ENCODE measurements at places on chromosomes 2 and 18.

GRCh38 chr2:218031261-218031660 is 28.5 kb upstream of the TNS1 start:
- DNase-seq = no peak

- DNase-seq = peak; percentile 80
These were observed 1.5 kb upstream of the IRS1 start for GRCh38 chr2:226800941-226801784.

- no peak for DNase-seq
These were observed 43.4 kb upstream of the AP1S3 start for GRCh38 chr2:223880796-223881195.

DNA sequence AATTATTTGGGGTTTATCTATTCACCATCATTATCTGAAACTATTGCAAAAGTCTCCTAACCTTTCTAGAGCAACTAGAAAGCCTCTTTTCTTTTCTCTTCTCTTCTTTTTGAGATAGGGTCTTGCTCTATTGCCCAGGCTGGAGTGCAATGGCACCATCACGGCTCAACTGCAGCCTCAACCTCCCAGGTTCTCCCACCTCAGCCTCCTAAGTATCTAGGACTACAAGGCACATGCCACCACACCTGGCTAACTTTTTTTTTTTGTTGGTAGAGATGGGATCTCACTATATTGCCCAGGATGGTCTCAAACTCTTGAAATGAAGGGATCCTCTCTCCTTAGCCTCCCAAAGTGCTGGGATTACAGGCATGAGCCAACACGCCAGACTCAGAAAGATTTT is 24.5 kb upstream of the XPO1 start:
- no peak for DNase-seq

- no peak for DNase-seq
These were observed 25.0 kb upstream of the KDM3A start for GRCh38 chr2:86416146-86416545.

- no peak for DNase-seq
These were observed 29.8 kb upstream of the LCLAT1 start for GRCh38 chr2:30417253-30417652.

- no peak for DNase-seq
These were observed 212.2 kb upstream of the THUMPD2 start for GRCh38 chr2:39991298-39991697.

GRCh38 chr2:78290581-78291214 is 734.8 kb upstream of the REG3G start:
- no peak for DNase-seq

DNA sequence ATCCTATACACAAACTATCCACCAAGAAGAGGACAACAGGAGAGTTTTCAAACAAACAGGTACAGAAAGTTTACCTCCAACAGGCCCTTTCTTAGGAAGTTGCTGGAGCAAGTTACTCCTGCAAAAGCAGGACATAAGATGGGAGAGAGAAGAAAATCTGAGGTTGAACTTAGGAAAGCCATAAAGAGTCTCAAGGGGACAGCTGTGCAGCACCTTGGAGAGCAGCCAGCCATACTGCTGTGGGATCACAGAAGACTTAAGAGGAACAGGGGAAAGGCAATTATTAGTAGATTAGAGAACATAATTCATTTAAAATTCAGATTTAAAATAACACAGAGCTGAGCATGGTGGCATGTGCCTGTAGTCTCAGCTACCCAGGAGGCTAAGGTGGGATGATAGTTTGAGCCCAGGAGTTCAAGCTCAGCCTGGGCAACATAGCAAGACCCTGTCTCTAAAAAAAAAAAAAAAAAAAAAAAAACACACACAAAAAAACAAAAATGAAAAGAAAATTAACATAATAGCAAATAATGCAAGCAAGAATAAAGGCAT is 148.1 kb upstream of the SIX3 start:
- peak; percentile 50 for DNase-seq

DNA sequence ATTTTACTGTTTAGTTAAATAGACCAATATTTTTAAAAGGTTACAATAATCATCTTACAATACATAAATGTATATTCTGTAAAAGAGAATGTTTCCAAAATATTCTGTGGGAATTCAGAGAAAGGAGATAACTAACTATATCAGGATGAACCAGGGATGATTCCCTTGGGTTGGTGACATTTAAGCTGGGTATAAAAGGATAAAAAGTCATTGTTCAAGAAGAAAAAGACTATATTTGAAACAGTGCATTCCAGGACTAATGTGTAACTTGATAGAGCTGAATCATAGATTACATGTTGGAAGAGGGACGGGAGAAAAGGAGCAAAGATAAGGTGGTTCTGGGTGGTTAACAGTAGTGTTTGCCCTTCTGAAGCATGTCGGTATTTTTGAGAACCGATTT is 10.1 kb downstream of the RASGRP3 start:
- DNase-seq = no peak

DNA sequence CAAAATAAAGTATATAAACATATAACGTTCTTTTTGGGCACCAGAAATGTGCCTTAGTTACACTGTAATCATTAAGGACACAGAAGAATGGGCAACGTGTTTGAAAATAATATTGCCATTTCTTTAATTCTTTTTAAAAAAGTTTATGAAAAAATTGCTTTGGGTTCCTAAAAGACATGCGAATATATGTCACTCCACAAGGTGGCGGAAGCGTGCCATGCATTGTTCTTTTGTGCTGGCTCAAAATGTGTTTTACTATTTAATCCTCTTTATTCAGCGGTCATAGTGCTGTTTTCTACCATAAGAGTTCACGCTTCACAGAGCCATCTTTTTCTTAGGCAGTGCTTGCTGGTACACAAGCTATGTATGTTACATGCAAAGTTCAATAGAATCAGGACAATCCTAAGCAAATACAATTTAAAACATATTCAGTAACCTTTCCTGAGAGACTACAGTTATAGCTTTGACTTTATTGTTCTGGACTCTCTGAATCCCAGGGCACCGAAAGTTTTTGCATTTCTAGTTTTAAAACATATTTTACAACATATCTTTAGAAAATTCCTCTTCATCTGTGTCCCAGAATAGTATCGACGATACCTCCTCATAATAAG is 147.8 kb upstream of the ERBB4 start:
- peak; percentile 69 for DNase-seq

- no peak for DNase-seq
These were observed 139.6 kb upstream of the NETO1 start for GRCh38 chr18:73007195-73007914.

- DNase-seq = no peak
These were observed 3.5 kb downstream of the PTPN2 start for GRCh38 chr18:12880541-12880910.

Data from NCI-H2171 treated with DMSO at 0.1 percent for 48 hours (cell line).